SHP77 (cell line): ENCODE measurements at places on chromosomes 6 and 20.

DNA sequence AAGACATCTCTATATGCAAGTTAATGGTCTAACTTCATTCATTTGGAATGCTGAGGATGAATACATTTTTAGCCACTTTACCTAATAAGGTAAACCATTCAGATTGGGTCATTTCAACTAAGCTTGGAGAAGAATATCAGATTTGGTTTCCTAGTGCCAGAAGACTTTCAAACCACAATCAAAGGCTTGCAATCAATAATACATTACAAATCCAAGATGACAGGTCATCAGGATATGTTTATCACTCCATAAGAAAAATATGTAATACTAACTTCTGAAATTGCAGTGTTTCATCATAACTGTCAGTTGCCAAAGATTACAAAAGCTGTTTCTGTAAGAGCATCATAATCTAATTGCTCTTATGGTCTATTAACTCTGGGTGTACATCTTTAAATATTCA, 654.0 kb downstream of the COL12A1 start:
- no peak for DNase-seq

DNA sequence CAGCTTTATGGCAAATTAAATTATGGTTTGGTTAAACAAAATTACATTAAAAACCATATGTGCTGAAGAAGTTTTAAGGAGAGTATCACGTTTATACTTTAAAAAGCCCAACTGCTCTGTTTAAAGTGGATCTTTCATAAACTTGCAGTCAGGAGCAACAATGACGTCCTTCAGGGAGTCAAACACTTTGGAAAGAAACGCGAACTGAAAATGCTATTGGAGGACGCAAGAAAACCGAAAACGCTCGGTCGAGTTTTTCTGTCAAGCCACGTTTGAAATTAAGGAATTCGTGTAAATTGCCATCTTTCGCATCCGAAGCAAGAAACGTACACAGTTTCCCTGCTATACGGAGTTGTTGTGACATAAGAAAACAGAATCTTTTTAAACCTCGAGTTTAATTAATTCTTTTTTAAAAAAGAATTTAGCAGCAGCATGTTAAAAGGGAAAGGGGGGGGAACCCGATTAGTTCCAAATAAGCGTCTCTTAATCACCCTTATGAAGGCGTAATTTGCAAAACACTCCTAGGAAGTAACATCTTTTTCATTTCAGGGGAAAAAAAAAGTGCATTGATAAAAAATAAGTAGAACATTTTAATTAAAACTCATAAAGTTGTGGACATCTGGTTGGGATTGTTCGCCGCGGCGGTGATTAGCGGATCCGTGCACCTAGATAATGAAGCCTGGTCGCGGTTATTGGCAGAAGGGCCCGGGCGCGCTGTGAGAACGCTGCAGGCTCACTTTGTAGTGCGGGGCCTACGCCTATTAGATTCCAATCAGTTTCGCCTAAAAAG, 295.4 kb downstream of the TFAP2C start:
- no peak for DNase-seq

GRCh38 chr20:62151225-62151624, 7.7 kb downstream of the SS18L1 start:
- DNase-seq, result no peak

DNA sequence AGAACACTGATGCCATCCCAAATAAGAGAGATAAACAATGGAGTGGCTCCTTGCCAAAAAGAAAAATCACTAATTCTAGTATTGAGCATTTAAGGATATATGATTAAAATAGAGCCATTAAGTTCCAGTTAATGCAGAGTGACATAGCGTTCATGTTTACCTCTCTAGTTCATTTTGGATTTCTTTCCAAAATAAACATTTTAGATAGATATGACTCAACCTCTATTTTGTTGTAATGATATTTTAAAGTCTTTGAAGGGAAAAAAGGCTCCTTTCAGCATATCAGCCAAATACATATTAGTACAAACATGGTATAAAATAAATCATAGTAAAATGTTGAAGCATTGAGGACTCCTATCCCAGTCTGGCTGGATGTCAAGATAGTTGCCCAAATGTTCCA, 33.4 kb downstream of the RWDD2A start:
- no peak for DNase-seq

- DNase-seq, result no peak
These were observed 625.2 kb downstream of the EPM2A start for GRCh38 chr6:145110109-145110508.

DNA sequence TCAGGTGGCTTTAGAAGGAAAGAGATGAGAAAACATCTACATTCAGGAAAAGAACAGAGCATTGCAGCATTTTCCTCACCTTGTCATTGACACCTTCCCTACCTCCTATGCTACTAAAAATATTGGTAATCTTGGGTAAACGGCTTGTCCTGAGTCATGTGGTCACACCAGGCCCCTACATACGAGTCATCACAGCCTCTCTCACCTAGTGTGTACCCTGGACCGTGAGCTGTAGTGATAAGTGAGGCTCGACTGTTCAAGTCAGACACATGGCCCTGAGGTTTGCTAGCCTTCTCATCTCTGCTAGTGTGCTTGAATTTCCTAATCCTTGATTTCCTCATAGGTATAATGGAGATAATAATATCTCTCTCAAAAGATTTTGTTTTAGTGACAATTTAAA, 29.6 kb upstream of the TMEM244 start:
- no peak for DNase-seq

DNA sequence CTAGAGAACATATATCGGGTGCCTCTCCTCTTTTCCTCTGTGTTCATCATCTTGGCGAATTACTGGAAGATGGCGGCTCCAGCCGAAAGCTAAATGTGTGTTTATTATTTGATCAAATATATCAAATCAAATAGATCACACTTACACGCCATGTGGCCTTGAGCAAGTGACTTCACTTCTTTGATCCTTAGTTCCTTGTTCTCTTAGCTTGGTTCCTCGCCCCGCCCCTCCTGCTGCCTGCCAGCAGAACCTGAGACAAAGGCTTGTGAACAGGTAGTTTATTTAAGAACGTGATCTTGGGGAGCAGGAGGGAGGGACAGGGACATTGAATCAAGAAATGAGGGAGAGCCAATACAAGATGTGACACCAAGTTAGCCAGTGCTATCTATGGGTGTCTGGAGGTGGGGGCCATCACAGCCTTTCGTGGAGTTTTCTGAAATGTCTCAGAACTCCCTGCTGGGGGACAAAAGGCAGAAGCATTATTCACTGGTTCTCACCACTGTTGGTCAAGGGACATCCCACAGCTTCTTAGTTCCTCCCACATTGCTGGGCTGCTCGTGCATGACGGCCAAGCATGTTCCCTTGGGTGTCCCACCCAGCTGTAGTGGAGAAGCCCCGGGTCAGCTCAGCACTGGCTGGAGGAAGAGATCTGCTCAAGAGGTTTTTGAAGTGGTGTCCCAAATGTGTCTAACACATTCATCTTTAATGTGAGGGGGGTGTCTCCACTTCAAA, 44.9 kb upstream of the RNF24 start:
- no peak for DNase-seq

- DNase-seq, result no peak
These were observed 35.2 kb downstream of the HLA-B start for GRCh38 chr6:31321820-31322219.

DNA sequence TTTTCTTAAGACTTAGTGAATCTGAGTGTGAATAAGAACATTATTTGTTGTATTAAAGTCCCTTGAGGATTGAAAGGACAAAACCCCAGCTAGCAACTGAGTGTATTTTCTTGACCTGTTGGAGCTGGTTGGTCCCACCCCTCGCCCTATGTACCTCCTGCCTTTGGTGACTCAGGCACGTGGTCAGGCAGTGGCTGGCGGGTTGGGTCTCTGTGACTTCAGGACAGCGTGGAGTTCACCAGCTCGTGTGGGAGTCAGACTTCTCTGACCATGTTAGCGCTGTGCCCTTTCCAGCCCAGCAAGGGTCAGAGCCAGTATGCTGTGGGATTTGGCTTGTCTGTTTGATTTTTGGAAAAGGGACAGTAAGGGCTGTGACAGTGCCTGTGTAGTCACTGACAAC, 93.7 kb downstream of the SSR1 start:
- no peak for DNase-seq

DNA sequence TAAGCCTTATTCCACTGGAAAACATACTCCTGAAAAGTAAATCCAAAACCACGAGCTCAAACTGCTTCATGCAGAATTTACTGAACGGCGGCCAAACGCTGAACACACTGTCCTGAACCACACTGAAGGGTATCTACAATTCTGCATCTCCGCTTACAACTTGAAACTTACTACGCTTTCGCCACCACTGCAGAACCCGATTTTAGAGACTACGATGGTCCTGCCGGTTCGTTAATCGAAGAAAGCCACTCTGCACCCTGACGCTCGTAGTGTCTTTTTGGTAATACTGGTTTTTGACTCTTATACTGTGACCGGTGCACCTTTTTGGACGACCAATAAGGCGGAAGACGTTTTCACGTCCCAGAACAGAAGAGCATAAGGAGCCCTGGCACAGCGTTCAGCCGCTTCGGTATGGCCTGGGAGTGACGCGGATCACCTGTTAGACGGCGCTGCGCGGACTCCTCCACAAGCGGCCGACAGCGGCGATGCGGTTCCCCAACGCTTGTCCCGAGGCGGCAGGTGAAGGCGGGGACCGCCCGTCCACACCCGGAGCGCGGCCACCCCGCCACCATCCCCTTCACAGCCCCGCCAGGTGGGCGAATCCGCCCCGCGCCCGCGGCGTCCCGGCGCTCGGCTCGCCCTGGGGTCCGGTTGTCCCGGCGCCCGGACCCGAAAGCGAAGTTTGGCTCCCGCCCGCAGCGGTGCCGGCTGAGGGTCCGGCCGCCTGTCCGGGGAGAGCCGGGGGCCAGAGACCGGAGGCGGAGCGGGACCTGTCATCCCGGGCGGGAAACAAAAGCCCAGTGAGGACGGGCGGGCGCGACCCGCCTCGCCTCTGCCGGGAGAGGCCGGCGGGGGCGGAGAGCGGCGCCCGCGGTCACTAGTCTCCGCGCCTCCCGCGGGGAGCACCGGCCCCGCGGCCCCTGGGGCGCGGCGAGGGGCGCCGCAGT, 784 bp downstream of the FKBP5 start:
- DNase-seq, result no peak

DNA sequence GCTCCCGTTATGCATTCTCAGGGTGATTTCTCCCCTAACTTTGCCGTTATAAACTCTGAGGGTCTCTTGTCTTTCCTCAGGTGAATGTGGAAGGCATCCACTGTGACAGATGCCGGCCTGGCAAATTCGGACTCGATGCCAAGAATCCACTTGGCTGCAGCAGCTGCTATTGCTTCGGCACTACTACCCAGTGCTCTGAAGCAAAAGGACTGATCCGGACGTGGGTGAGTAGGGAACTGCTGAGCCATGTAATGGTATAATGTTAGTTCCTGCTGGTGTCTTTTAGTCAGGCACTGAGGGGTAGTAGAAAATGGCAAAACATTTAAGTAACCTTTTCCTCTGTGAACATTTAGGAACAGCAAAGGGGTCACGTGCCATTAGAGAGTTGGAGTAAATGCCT, 395.4 kb downstream of the ARHGAP18 start:
- no peak for DNase-seq

DNA sequence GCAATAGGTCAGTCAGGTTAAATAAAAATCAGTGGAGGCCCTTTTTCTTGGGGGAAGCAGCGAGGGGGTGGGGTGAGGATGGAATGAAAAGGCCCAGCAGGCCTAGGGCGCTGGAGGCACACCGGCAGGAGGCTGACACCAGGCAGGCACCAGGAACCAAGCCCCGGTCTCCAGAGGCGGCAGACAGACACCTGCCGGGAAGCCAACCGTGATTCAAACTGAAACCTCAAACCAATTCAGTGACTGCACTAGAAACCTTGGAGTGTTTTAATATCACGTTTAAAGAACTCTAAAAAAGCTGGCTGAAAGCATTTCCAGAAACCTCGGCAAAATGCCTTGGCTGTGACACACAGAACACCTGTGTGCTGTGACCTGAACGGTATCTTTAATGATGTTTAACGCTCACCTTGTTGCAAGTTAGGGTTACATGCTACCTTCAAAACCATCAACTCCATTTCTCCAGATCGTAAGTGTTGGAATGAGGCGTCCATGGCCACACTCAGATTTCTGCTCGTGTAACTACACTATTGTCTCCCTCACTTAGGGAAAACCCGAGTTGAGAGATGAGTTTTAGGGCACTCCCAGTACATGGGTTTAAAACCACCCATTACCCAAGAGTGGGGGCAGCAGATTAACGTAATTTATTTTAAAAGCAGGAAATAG, 27.2 kb downstream of the DIDO1 start:
- no peak for DNase-seq

DNA sequence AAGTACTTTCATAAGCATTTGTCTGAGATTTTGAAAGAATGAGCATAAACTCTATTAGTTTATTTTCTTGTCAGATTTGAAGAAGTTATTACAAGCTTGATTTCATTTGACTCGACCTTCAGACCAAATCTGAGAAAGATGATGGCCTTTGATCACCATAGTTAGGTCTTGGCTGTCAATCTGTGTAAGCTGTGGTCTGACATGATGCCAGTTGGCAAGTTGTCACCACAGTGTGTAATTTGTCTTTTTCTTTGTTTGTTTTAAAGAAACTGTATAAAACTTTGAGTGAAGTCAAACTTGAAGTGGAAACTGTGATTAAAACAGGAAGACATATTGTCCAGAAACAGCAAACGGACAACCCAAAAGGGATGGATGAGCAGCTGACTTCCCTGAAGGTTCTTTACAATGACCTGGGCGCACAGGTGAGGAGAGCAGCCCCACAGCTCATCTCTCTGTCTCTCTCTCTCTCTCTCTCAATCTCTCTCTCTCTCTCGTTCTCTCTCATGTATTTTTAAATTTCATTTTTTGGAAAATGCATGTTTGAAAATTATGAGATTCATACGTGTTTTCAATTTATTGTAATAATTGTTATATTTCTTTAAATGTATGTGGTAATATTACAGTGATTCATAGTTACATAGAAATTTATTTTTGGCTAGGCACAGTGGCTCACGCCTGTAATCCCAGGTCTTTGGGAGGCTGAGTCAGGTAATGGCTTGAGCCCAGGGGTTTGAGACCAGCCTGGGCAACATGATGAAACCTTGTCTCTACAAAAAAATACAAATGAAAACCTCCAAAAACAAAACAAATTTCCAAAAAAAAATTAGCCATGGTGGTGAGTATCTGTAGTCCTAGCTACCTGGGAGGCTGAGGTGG, 208.1 kb downstream of the UTRN start:
- no peak for DNase-seq

DNA sequence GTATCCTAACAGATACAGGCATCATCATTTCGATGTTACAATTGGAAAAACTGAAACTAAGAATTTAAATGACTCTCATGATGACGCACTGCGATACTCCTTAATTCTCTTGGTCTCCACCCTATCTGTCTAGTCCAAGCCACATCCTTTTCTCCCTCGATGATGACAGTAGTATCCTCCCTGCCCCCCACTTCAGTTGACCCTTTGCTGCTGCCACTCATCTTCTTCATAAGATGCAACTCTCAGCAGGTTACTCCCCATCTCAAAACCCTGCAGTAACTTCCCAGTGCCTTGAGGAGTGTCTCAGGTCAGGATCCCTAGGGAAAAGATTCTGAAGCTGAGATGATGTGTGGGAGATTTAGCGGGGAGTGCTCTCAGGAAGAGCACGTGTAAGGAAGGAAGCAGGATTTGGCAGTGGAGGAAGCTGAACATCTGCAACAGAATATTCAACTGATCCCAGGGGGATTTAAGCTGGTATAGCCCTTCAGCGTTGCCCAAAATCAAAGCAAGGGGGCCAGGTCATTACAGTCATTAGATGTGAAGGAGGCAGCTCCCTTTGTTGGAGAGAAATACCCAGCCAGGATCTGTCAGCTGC, 16.1 kb downstream of the JPH2 start:
- no peak for DNase-seq
